Stimulated activated CD4-positive, alpha-beta T cell treated with anti-CD3 and anti-CD28 coated beads, Interleukin-1b, Interleukin-23, amount 100 ng/mL, for 24 hours (primary cell): ENCODE measurements at places on chromosomes 3 and 15.

GRCh38 chr3:111967068-111967467 lies 11.8 kb upstream of the ABHD10 start:
- DNase-seq: no peak

DNA sequence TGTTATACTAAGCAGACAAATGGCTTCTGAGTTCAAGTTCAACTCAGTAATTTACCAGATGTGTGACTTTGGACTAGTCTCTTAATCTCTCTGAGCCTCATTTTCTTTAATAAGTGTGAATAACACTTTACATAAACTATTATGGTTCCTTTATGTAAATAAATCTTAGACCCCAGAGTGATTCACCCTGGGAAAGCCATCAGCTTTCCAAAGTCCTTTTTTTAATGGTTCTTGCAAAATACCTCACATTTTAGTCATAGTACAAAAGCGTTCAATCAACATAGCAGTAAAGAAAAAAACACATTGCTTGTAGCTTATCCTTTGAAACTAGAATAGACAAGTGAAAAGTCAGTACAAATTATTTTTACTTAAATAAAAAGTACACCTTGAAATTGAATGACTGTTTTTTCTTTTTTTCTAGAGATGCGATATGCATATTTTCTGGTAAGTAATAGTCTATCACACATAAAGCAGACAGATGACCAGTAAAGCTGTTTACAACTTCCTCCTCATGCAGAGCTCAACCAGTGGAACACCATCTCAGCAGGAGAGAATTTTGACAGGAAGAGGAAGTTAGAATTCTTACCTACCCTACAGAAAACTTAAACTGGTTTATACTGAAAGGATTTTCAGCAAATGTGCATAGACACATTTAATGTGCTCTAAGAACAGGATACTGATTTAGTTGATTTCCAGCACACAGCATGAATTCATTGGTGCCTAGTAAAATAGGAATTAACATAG lies 123.0 kb upstream of the AGBL1 start:
- no peak for DNase-seq

DNA sequence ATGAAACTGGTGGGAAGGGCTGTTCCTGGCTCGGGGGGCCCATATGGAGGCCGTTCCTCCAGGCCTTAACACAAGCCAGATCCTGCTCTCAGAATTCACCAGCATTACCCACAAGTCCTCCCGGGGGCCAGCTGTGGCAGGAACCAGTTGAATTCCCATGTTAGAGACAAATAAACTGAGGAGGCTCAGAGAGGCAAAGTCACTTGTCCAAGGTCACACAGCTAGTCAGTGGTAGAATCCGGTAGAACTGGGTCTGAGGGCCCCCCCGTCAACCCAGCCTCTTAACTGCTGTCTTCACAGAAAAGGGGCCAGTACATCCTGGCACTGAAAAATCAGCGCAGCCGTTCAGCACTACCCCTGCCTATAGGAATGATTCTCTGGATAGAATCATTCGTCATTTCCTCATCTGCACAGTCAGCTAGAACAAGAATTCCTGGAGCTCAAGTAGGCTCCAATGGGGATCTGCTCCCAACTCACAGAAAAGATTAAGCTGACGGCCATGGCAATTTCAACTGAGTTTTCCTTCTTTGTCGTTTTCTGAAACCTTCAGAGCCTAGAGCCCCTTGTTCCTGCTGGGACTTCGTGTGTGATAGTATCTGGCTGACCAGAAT lies 12.2 kb upstream of the TSEN2 start:
- DNase-seq: no peak

DNA sequence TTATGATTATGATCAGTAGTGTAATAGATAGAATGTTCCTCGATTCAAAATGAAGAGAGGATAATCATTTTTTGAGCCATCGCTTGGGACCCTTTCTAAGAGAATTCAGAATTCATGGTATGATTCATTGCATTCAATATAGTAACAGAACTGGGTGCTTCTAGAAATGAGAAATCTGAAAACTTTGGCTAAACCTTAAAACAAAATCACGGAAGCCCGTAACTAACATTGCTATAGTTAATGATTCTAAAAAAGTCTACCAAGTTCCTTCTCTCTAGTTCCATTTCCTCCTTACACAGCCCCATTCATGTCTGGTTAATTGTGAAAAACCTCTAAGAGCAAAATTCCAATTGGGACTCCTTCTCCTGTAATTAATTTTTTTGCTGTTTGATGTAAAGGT lies 217.1 kb downstream of the GBE1 start:
- DNase-seq: no peak

DNA sequence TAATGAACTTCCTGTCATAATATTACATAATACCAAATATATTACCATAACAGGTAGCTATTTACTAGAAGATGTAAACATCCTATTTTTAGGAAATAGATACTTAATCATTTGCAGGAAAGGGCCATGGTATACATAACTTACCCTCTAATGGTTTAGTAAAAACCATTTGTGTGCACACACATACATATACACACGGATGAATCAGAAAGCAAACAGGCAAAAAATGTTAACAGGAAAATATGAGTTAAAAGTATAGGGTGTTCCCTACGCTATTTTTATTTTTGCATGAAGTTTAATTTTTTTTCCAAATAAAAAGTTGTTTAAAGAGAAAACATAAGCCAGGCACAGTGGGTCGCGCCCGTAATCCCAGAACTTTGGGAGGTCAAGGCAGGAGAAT lies 34.6 kb downstream of the FAM174B start:
- DNase-seq: no peak

GRCh38 chr15:101105059-101105891 lies 146.6 kb downstream of the CHSY1 start:
- no peak for DNase-seq
